ENCODE measurements at places on chromosomes 16 and 17.

- DNase-seq: no peak
Measured at GRCh38 chr16:8763899-8764298, 33.5 kb downstream of the TMEM186 start.

GRCh38 chr16:31134091-31134571, 1.4 kb downstream of the PRSS8 start:
- DNase-seq: no peak

DNA sequence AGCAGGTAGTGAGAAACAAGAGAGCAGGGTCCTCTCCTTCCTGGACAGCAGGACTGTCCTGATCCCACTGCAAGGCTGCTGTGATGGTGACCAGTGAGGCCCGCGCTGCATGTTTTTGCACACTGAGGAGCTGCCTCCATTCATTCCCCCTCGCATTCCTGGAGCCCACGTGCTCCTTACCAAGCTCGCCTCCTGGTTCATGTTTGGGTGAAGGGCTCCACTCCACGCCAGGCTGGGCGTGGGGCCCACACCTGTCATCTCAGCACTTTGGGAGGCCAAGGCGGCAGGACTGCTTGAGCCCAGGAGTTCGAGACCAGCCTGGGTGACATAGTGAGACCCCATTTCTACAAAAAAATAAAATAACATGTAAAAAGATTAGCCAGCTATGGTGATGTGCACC, 15.4 kb upstream of the FASN start:
- no peak for DNase-seq

DNA sequence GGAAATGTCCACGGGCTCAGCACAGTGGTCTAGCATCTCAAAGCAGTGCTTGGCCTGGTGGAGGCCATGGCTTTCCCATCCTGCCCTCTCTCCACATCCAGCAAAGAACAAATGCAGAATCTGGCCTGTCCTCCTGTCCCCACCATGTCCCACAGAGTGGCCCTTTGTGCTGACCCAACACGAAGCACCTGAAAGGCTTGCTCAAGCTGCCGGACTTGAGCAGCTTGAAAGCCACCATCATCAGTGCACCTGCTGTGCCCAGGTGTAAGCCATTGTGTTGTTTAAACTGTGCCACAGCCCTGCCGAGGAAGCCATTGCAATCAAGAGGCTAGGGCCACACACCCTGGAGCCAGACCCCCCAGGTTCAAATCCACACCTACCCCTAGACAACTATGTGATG, 115.5 kb downstream of the SOCS1 start:
- no peak for DNase-seq

GRCh38 chr16:78462288-78463208, 363.1 kb downstream of the WWOX start:
- DNase-seq: no peak

GRCh38 chr17:51627779-51628178, 367.4 kb downstream of the UTP18 start:
- DNase-seq: no peak

DNA sequence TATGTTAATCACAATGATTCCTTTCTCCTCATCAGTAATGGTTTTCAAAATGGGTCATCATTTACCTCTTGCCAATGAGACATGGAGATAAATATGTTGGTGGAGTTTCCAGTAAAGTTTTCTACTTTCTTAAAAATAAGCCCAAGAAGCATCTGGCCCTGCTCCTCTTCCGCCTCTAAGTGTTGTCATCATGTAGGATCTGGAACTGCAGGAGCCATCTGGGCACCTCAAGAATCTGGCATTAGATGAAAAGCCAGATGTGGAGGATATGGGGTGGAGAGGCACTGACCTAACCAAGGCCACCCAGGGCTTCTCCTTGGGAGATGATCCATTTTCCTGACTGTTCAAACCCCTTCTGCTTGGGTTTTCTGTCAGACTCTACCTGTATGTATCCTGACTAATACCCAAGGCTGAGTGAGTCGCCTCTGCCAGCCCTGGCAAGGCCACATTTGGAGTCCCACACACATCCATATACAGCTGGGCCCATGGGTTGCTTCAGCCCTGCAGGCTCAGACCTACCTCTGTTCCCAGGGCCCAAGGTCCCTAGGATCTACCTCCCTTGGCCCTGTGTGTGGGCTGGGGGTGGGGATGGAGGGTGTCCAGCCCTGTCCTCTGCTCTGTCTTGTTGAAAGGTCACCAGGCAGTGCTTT, 24.6 kb downstream of the CCDC182 start:
- no peak for DNase-seq

GRCh38 chr16:10646228-10646580, 48.5 kb downstream of the TEKT5 start:
- no peak for DNase-seq

DNA sequence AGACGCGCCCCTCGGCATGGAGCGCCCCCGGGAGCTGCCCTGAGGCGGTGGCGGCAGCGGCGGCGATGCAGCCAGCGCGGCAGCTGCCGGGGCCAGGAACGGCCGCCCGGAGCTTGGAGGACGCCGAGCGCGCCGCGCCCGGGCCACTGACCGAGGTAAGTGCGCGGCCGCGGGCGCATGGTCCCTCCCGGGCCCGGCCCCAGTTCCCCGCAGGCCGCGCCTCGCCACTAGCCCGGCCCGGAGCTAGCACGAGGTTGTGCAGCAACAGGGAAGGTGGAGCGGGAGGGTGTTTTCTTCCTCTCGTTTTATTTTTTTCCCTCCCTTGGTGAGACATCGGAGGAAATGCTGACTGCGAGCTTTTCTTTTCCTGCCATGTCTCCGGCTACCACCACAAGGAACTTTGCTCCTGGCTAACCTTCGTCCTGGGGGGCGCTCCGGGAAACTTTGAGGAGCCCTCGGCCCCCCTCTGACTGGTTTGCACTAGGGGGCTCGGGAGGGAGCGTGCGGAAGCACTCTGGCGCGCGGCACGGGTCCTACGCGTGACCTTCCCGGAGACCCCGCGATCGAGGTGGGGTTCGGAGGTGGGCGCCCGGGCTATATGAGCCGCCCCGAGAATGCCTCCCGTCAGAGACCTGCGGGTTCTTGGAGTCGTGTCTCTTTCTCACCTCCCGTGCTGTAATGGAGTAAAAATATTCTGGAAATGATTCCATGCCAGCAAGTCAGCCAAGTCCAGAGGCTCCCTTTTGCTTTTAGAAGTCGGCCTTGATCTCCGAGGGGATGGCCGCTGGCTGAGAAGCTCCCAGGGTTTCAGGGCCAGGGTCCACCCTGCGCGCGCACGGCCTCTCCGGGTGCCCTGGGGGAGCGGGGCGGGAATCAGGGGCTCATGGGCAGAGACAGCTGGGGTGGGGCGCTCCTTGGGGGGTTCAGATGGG, 868 bp downstream of the KCNJ12 start:
- DNase-seq: no peak

GRCh38 chr17:69430488-69430887, 16.0 kb downstream of the MAP2K6 start:
- DNase-seq: no peak

GRCh38 chr17:76405967-76406647, 21.7 kb downstream of the SPHK1 start:
- no peak for DNase-seq

GRCh38 chr16:64773184-64773583, 348.7 kb downstream of the CDH11 start:
- no peak for DNase-seq

DNA sequence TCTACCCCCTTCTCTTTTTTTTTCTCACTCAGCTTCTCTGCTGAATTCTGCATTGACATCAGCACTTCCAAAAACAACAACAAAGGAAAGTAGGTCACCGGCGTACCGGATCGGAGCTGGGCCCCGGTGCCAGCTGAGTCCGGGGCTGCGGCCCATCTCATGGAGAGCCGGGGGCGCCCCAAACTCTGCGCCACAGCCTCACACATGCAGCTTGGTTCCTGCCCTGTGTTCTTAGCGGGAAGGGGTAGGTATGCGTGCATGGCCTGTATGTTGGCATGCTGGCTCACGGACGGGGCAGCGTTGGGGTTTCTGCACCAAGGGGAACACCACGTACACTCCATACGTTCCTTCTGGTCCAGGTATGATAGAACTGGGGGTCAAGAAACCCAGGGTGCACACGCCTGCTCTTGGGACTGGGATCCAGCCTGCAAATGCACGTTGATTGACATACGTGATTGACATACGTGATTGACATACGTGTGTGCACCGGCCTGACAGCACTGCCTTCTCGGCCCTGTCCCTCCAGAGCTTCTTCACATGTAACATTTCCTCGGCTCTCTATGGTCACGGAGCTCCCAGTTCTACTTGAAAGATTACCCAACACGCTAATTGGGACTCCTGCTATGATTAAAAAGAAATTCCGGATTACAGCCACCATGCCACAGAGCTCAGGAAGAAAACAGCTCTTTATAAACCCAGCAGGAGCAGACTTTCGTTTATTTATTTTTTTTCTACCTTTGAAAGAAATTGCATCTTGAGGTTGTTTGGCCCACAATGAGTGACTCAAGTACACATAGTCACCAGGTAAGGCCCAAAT, 88.7 kb downstream of the RPA1 start:
- DNase-seq: no peak

DNA sequence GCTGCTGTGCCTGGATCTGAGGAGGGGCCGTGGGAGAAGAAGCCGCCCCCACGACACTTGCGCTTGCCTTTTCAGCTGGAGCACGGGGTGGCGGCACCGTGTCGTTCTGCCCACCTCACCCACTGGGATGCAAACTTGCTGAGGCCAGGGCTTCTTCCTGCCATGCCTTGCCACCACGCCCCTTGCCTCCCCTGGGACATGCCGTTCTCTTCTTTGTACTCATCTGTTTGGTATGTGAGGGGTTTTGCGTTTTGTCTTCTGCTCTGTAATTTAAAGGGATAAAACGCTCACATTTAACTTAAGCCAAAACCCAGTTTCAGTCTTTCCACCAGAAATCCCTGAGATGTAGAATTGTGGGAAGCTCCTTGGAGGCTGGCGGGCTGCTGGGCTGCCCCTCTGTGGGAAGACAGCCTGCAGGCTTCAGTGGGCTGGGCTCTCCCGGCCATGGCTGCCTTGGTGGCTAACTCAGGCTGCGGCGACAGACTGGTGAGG, 180.2 kb downstream of the RPTOR start:
- DNase-seq: no peak

- no peak for DNase-seq
Measured at GRCh38 chr17:44417553-44417952, 28.1 kb upstream of the ITGA2B start.

GRCh38 chr16:75702242-75702641, 981 bp upstream of the DUXB start:
- no peak for DNase-seq

- no peak for DNase-seq
Measured at GRCh38 chr17:13437966-13438779, 163.6 kb downstream of the HS3ST3A1 start.

DNA sequence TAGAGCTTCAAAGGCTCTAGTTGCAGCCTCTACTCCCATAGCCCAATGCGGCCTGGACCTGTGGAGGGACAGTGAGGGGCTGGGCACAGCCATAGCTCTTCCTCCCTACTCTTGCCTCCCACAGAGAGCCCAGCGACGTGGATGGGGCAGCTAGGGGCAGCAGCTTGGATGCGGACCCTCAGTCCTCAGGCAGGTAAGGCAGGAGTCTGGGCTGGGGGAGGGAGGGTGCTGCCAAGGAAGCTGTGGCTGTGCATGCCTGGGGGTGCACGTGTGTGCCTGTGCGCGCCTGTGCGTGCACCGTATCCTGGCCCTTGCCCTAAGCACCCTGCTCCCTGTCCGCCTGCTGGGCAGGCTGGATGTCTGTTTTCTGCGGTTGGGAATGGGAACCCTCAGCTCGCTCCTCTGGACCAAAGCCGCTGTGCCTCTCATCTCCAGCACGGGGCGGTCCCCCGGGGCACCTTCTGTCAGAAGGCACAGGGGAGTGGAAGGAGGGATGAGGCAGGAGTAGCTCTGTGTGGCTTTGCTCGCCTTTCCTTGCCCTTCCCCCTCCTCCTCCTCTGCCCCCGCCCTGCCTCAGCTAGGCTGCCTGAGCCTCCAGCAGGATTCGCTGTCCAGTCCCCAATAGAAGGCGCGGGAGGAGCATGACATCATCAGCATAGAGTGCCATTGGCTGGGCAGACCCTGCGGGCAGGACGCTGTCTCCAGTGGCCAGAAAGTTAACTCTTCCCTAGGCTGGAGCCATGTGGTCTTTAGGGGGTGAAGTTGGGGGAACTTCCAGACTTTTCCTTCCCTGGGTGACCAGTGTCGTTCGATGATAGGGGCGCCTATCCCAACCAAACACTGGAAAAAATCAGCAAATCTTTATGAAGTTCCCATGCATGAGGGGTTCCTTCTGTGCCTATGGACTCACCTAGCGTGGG, 797 bp downstream of the PRCD start:
- peak; percentile 88 for DNase-seq

- DNase-seq: no peak
Measured at GRCh38 chr16:29025735-29026134, 40.9 kb downstream of the LAT start.

- no peak for DNase-seq
Measured at GRCh38 chr17:38589462-38590114, 16.2 kb downstream of the SRCIN1 start.

GRCh38 chr17:65228734-65229620, 91.8 kb downstream of the RGS9 start:
- DNase-seq: no peak

DNA sequence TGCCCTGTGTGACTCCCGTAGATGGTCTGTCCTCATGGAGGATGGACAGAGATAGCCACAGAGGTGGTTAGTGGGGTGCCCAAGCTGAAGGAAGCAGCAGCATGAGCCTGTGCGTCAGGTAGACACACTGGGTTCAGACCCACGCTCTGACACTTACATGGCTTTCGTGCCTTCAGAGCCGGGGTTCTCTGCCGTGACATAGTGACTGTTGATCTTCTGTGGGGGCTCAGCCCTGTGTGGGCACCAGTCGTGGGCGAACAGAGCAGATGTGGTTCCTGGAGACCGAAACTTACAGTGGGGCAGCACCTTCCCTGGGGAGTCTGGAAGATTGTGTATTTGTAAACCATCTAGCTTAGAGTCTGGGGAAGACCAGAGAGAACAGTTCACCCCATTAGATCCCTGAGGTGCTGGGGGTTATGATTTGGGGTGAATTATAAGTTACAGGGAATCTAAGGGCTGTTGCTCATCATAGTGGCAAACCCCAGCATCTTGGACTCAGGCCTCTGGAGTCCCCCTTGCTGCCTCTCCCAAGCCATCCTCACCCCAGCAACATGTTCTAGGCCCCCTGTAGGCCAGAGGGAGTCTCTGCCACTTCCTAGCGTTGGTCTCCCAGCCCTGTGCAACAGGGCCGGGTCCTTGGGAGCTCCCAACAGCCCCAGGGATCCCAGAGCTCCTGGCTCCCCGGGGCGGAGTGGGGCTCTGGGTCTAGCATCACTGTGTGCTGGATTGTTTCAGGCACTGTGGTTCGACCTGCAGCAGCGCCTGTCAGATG, 28.6 kb downstream of the NECAB2 start:
- no peak for DNase-seq

- no peak for DNase-seq
Measured at GRCh38 chr17:75844530-75845057, 390 bp upstream of the UNC13D start.

GRCh38 chr17:61201211-61201610, 198.4 kb upstream of the TBX2 start:
- DNase-seq: no peak

Data from left renal cortex interstitium (tissue), 4 donors.